ENCODE measurements at places on chromosomes 11 and 22. TPM values are rescaled to one million over a fixed set of nuclear protein-coding genes. Genes with fewer than 3 reads are reported as not detected.

The MAPK12 gene
- 27.3 TPM for total RNA-seq

The CNIH2 gene
- 0.21 TPM for total RNA-seq

The ROBO4 gene
- total RNA-seq: 6.3 TPM

The ST14 gene
- total RNA-seq: 98.4 TPM

The C11orf97 gene
- not detected for total RNA-seq

The KRTAP5-2 gene
- not detected for total RNA-seq

The YAP1 gene
- total RNA-seq: 120 TPM

The C1QTNF5 gene
- 6.2 TPM for total RNA-seq

The MOGAT2 gene
- total RNA-seq: not detected

The PGA4 gene
- not detected for total RNA-seq

The FAM180B gene
- not detected for total RNA-seq

The ISX gene
- not detected for total RNA-seq

The WBP2NL gene
- 2.6 TPM for total RNA-seq

Data from kidney epithelial cell (primary cell).